ENCODE measurements at places on chromosomes 2 and 18.

DNA sequence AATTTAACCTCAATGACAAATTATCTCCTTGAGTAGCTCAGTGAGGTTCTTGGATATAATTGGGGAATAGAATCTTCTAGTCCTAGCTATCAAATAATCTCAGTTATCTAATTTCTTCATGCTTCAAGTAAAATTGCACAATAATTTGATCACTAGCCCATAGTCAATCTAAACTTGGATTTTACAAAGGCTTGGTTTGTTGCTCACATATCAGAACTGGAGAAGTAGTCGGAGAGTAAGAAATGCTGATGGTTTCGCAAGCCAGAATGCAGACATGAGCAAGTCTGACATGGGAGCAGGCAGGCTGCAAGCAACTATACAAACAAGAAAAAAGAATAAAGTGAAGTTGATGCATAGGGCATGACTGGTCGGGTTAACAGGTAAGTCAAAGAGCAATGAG, 11.7 kb upstream of the PDE11A start:
- no peak for DNase-seq

GRCh38 chr2:229852565-229852964, 69.2 kb downstream of the TRIP12 start:
- peak; percentile 62 for DNase-seq

- no peak for DNase-seq
Measured at GRCh38 chr18:60259052-60259681, 113.4 kb downstream of the MC4R start.

- DNase-seq, result no peak
Measured at GRCh38 chr2:188349019-188349418, 57.3 kb downstream of the GULP1 start.

GRCh38 chr18:31942291-31942998, 483 bp downstream of the TRAPPC8 start:
- peak; percentile 76 for DNase-seq

DNA sequence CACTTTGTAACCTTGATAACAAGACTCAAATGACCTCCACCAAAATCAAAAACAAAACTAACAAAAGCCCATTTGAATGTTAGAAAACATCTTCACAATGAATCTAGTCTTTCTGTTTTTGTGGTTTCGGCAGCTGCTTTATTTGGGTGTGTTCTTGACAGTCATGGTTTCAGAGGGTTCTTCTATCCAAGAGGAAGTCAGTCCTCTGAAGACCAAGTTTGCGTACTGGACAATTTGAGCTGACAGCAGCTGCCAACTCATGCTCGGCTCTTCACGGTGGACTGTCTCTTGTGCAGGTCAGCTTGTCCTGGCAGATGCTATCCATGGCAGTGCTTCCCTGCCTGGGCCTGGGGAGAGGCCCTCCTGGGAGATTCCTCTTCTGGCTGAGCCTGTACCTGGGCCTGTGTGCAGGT, 91.0 kb downstream of the TMEM17 start:
- DNase-seq, result peak; percentile 78

- no peak for DNase-seq
Measured at GRCh38 chr2:535222-535621, 142.0 kb downstream of the TMEM18 start.

- DNase-seq, result peak; percentile 55
Measured at GRCh38 chr2:101770726-101771125, 73.2 kb downstream of the MAP4K4 start.

GRCh38 chr2:69685321-69686048, 41.9 kb upstream of the AAK1 start:
- no peak for DNase-seq

All from suppressor macrophage treated with lipopolysaccharide for 4 hours (primary cell).